Vagina (tissue), 2 donors: ENCODE measurements at places on chromosomes 3 and 15.

GRCh38 chr3:4895838-4896237 lies 83.4 kb upstream of the BHLHE40 start:
- no peak for DNase-seq

DNA sequence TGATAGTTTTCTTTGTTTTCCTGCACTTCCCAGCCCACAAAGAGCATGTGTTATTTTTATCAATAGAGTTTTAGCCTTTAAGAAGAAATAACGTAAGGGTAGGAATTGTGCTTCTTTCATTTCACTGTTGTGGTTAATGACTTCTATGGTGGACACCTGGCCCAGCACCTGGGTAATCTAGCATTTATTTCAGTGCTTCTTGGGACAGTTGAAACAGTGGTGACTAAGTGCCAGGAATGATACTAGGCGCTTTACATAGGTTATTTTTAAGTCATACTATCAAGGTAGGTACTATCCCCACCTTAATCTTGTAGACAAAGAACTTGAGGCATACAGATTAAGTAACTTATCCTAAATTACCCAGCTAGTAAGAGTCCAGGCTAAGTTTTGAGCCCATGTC lies 243.8 kb downstream of the SOX2 start:
- DNase-seq: no peak

DNA sequence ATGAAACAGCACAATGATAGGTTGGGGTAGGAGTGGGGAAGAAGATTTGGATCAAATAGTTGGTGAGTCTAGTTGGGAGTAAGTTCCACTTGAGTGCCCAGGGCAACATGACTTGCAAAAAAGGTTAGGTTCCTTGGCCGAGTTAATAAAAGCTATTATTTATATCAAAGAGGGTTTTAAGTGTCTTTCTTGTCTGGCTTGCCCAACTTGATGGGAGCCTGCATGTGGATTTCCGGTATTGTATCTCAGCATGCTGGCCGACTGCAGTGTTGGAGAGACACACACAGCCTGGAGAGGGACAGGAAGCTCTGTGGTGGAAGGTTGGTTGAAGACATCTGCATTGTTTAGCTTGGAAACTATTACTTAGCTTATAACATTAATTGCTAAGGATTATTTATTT lies 449.5 kb upstream of the TBL1XR1 start:
- no peak for DNase-seq

DNA sequence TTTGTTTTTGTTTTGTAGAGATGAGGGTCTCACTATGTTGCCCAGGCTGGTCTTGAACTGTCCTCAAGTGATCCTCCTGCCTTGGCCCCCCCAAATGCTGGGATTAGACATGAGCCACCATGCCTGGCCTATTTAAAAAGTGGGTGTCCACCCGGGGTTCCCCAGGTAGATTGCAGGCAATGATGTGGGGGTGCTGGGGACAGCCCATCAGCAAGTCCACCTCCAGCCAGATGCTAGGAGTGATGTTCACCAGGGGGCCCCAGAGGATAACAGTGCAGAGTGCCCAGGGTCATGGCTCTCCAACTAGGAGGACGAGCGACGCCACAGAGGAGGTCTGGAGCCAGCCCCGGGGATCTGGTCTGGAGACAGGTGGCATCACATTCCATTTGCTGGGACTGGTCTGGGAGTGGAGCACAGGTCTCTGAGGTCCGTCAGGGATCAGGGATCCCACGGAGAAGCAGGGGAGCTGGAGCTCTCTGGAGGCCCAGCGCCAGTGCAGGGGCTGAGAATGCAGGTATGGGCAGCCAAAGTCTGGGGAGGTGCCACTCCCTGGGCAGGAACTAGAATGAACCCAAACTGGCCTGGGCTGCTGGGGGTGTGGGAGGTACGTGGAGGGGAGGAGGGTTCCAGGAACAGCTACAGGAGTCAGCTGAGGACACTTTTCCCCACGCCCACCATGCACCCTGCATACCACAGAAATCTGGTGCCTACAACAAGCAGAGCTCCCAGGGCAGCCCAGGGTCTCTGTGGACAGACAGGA lies 51.2 kb upstream of the PCSK6 start:
- no peak for DNase-seq

GRCh38 chr3:24594161-24594560 lies 99.5 kb upstream of the THRB start:
- no peak for DNase-seq

DNA sequence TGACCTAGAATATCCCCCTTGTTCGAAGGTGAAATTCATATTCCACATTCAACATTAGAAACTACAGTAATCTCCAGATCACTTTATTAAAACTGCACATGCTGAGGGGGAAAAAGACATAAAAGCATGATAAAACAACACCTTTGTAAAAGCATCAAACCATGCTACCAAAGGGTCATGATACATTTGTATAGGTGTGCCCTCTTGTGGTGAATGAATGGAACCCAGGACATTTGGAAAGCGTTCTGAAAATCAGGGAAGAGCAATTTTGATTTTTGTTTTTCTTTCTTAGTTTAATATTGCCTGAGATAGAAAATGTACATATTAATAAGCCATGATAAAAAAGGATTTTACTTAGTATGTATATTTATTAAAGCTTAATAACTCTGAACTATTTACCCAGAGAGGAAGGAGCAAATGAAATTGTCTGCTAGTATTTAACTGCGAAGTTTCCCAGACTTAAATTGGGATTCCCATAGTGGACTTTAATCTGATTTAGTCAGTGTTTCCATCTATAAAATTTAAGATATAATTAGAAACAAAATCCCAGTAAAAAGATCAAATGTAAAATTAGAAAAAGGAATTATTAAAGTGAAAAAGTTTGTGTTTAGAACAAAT lies 105.8 kb upstream of the ARL6 start:
- no peak for DNase-seq

DNA sequence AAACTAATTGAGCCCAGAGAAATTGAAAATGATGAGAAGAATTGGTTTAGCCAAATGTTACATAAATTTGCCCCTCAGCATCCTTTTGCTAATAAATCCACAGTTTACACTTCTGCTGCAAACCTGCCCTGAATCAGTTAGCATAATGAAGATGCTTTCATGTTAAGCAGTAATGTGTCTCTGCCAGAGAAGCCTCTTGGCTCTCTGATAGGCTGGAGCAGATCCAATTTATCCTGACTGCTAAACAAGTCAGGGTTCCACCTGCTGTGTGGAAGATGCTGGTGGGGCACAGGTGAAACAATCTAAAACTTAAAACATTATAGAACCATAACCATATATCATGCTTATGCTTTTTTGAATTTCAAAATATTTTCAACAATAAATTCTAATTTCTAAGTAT lies 946.8 kb downstream of the OTOL1 start:
- no peak for DNase-seq

GRCh38 chr3:101972430-101973162 lies 123.3 kb downstream of the NFKBIZ start:
- DNase-seq: no peak

DNA sequence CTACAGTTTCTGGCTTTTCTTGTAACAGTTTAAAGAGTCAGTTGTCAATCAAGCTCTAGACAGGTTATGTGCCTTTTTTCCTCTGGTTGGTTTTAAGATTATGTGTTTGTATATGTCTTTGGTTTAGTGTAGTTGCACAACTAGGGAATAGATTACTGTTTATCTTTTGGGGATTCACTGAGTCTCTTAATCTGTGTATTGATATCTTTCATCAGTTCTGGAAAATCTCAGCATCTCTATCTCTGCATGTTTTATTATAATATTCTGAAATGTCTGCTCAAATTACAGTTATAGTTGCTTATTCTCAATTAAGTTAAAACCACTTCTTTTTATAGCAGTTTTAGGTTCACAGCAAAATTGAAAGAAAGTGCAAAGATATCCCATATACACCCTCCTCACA lies 14.3 kb downstream of the DUT start:
- DNase-seq: no peak
